ENCODE measurements at places on chromosomes 7 and 10. TPM values are rescaled to one million over a fixed set of nuclear protein-coding genes. Genes with fewer than 3 reads are reported as not detected.

Gene EPDR1
- 37.8 TPM for total RNA-seq

Gene ARHGAP22
- total RNA-seq, result 4.8 TPM

Gene FAM20C
- 73.7 TPM for total RNA-seq

Gene CHST3
- total RNA-seq, result 34.5 TPM

Gene BICC1
- total RNA-seq, result 24.3 TPM

Gene PILRA
- 9.9 TPM for total RNA-seq

Gene CLRN3
- total RNA-seq, result not detected

Gene FGF8
- not detected for total RNA-seq

Gene POLR2J2
- total RNA-seq, result 2.7 TPM

Gene GPR15LG
- total RNA-seq, result 1.3 TPM

Gene XPNPEP1
- 89.5 TPM for total RNA-seq

Gene VAX1
- not detected for total RNA-seq

Gene ETV1
- total RNA-seq, result 5.6 TPM

Gene HMX3
- not detected for total RNA-seq

Gene SCART1
- 1.4 TPM for total RNA-seq

Gene LEP
- 48.2 TPM for total RNA-seq

Gene SPDYE8
- not detected for total RNA-seq

Gene SLC39A12
- 0.16 TPM for total RNA-seq

Gene GRM3
- total RNA-seq, result not detected

Gene AKR1D1
- total RNA-seq, result 0.59 TPM

Gene ZNF777
- total RNA-seq, result 8.5 TPM

Gene SLC13A4
- 0.32 TPM for total RNA-seq

Gene AMPH
- 5.0 TPM for total RNA-seq

Gene EIF3B
- total RNA-seq, result 115 TPM

Gene VPS26A
- 40.8 TPM for total RNA-seq

Gene STAG3
- 3.3 TPM for total RNA-seq

Gene PRKG1
- 36.9 TPM for total RNA-seq

Gene EPHA1
- 11.8 TPM for total RNA-seq

Gene MSMB
- total RNA-seq, result 4.0 TPM

Gene FOXP2
- 5.9 TPM for total RNA-seq

Gene MSRB2
- 19.0 TPM for total RNA-seq
